EH (cell line): ENCODE measurements at places on chromosomes 7 and 10.

GRCh38 chr7:18590744-18591340, 95.3 kb downstream of the HDAC9 start:
- peak; percentile 63 for DNase-seq

DNA sequence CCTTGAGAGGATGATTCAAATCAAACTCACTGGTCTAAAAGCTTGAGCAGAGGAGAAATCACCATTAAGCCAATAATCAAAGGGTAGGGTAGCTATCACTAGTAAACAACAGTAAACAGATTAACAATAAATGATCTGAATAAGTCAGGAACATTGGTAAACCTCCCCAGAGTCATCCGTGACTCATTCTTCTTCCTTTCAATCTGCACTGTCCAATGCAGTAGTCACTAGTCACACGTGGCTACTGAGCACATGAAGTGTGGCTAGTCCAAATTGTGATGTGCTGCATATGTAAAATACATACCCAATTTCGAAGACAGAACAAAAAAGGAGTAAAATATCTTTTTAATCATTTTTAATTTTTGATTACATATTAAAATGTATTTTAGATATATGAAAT, 64.0 kb downstream of the ERCC6 start:
- DNase-seq = no peak

DNA sequence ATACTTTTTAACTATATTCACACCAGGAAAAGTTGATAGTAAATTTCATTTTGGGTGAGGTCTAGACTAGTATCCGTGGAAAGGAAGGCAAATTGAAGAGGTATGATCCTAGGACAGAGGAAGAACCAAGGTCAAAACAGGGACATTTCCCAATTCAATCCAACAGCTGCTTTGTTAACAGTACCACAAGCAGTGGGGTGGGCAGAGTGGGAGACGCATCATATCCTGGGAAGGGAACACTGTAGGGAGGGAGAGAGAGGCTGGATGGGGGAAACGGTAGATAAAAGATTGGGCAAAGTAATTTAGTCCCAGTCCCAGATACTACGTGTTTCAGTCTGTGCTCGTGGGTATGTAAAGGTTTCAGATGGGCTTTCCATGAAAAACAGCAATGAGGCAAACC, 9.2 kb upstream of the FAS start:
- DNase-seq = no peak

GRCh38 chr7:69504733-69505420, 93.4 kb upstream of the AUTS2 start:
- DNase-seq = no peak

DNA sequence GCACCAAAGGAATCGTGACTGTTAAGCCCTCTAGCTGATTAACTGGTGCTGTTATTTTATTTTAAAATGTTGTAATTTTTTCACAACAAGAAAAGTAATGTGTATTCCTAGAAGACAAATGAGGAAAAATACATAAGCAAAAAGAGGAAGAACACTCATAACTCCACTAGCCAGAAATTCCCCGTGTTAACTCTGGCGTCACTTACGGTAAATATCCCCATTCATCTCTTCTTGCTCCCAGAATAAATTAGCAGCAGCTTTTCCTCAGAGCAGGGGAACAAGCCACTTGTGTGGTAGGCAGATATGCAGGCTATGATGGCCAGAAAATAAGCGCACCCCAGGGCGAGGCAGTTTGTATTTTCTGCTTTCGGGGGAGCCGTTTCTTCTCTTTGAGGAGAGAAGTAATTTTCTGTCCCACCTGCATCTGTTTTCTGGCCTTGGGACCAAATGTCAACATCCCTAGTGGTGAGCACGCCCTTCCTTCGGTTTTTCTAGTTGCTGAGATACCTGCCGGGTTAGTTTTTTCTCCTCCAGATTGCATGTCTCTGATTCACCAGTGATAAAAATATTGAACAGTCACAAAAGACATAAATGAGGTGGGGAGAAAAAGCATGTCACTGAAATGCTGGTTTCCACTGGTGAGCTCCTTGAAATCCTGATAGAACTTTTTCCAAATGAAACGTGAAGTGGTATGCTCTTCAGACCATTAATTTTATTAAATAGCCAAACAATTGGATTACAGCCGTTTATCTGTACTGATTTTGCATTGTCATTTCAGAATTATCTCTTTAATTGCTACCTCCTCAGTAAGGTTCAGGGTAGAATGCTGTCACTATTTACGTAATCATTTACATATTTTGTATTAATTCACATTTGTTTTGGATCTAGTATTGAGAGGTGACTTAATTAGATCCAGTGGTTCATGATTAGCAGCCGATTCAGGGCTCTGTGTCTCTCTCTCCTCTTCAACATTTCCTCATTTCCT, 268.1 kb downstream of the CAMK1D start:
- DNase-seq = no peak

- DNase-seq = no peak
Observed at GRCh38 chr7:131529179-131529578, 27.2 kb downstream of the PODXL start.

DNA sequence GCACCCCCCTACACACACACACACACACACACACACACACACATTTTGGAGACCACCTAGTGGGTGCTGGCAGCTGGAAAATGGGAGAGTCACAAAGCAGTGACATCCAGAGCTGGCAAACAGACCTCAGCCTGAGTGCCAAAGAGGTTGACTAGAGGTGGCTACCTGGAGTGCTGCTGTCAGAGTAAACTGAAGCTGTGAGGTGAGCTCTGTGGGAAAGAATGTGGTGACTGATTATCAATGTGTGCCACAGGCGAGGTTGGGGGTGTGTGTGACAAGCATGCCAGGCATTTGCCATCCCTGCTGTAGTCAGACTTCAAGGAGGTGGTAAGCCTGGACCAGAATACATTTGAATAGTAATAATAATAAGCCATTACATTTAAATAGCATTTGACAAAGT, 120.6 kb downstream of the SLIT1 start:
- DNase-seq = no peak

- peak; percentile 100 for DNase-seq
Observed at GRCh38 chr10:88152728-88153133, 289.3 kb downstream of the PTEN start.
